ENCODE measurements at places on chromosomes 7 and 10. TPM values are rescaled to one million over a fixed set of nuclear protein-coding genes. Genes with fewer than 3 reads are reported as not detected.
A peak's percentile ranks its signal among the peaks of the same experiment; 100 is the strongest.

- no peak for DNase-seq
- H3K27me3 ChIP-seq: no peaks in the 10 kb centered on the region
- no peak overlapping the region for H3K27ac ChIP-seq
- no peaks in the 10 kb centered on the region for H3K4me1 ChIP-seq
These were observed 716.2 kb upstream of the PHF14 start for GRCh38 chr7:10257438-10257837.

DNA sequence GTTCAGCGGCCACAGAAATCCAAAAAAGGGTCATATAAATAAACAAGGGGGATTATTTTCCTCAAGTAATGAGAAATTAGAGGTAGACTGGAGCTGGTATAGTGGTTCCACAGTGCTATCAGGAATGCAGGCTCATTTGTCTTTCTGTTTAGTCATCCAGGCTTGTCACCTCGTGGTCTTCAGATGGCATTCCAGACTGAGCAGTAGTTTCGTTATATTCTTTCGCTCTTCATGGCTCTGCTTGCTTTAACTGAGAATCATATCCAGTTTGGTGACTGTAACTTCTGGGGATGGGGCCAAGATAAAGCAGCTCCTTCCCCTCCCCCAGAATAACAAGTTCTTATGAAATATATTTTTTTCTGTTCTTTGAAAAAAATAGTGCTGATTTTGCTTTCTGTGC lies 9.5 kb downstream of the ANKIB1 start:
- H3K36me3 ChIP-seq: peaks cover 12% of the 10 kb centered on the region
- no peaks in the 10 kb centered on the region for H3K27me3 ChIP-seq
- DNase-seq: peak; percentile 59
- H3K4me3 ChIP-seq: no peak overlapping the region

Gene ACBD7
- 5.4 TPM for total RNA-seq

Gene VIM
- 506 TPM for total RNA-seq

Gene VIPR2
- total RNA-seq: not detected

- peaks cover 22% of the 10 kb centered on the region for H3K4me1 ChIP-seq
- no peaks in the 10 kb centered on the region for H3K27me3 ChIP-seq
- peak; percentile 25 for DNase-seq
- peak overlapping the region; percentile 51 for H3K4me3 ChIP-seq
These were observed 139.0 kb downstream of the TACC2 start for GRCh38 chr10:122127943-122128342.

DNA sequence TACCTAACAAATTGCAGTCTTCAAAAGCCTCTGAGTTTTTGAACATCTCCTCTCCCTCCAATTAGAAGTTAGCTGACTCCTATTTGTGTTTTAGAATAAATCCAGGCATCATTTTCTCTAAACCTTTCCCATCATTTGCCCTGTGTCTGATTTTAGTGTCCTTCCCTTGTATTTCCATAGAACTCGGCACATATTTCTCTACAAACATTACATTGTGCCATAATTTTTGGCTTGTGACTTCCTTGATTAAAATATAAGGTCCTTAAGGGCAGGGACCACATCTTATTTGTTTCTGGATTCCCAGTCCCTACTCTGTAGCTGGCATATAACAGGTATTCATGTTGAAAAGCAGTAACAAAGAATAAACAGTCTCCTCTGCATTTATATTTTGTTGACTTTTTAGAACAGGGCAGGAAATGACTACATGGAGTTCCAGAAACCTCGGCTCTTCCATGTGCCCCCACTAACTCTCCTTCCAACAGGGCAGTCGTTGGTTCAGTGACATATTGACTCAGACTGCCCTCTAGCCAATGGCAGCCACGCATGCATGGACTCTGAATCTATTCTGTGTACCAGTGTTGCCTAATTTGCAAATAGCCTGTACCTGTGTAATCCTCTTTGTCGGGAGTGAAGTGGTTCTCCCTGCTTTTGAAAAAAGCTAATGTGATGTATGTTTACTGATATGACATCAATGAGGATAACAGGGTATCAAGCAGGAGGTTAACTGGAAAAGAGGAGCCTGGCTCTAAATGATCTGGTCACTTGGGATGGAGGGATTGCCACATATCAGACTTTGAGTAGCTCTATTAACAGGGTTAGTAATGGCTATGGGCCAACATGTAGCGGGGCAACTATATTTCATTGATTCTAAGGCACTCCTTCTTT lies 19.8 kb upstream of the CPN1 start:
- peak; percentile 53 for DNase-seq
- H3K27me3 ChIP-seq: no peaks in the 10 kb centered on the region
- H3K27ac ChIP-seq: no peak overlapping the region
- no peak overlapping the region for H3K4me3 ChIP-seq
- H3K4me1 ChIP-seq: peaks cover 11% of the 10 kb centered on the region
- no peaks in the 10 kb centered on the region for H3K36me3 ChIP-seq

DNA sequence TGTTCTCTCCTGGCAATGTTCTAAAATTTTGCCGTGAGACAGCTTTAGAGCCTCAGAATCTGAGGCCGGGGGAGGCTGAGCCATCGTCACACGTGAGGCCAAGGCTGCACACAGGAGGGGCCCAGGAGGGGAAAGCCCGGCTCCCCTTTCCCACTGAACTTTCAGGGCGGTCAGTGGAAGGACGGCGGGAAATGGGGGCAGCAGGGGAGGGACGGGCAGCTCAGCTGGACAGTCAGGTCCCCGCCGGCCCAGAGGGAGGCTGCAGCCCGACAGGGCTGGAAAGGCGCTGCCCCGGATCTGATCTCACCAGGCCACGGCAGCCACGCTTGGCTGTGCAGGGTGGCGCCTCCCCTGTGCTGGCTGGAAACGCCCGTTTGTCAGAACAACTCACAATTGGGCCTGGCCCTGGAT lies 43.3 kb upstream of the ADGRA1 start:
- no peak for DNase-seq
- H3K27ac ChIP-seq: no peak overlapping the region
- no peaks in the 10 kb centered on the region for H3K36me3 ChIP-seq

DNA sequence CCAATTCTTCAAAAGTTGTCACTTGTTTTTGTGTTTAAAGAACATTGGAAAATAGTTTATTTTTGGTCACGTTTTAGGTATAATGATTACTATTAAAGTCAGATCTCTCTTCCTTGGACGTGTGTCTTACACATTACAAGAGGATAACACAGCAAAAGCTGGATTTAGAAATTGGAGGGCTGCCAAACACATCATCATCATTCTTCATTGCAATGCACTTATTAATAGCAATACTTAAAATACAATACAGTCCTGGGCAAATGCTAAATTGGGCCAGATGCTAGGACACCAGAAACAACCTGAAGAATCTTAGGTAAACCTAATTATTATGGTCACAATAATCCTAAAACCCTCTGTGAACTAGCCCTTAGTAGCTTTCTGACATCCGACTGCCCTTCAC lies 303.6 kb downstream of the DGKB start:
- DNase-seq: peak; percentile 50
- H3K4me1 ChIP-seq: peaks cover 46% of the 10 kb centered on the region
- no peak overlapping the region for H3K4me3 ChIP-seq
- no peaks in the 10 kb centered on the region for H3K36me3 ChIP-seq

DNA sequence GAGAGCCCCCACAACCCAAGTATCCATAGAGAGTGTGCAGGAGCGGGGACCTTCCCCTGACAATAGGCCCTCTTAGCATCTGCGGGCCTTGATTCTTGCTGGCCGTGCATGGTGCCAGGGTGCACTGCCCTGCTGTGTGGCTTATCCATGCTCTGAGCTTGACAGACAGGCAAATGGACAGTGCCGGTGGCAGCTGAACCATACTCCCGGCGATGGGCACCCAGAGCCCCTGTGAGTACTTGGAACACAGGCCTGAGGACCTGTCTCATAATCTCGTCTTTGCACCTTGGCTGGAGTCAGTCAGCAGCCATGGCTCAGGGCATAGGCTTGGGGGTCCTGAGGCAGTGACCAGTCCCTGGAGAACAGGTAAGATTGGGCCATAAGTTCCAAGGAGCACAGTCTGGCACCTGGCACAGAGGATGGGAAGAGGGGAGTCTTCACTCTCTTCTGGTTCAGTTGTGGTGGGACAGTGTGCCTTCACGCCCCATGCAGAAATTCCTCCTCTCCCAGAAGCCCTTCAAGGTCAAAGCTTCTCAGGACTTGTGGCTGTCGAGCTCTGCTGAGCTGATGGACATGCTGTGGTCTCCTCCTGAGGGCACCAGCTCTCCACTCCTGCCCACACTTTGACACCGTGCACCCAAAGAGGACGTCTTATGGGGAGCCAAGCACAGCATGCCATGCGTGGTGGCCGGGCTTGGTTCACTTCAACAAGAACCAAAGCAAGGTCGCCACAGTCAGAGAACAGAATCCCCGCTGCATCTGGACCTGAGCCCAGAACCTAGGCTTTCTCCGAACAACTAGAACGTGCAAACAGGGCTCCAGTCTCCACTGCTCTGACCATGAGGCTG lies 59.4 kb upstream of the CAMK2B start:
- H3K27me3 ChIP-seq: no peaks in the 10 kb centered on the region
- H3K4me1 ChIP-seq: peaks cover 22% of the 10 kb centered on the region

DNA sequence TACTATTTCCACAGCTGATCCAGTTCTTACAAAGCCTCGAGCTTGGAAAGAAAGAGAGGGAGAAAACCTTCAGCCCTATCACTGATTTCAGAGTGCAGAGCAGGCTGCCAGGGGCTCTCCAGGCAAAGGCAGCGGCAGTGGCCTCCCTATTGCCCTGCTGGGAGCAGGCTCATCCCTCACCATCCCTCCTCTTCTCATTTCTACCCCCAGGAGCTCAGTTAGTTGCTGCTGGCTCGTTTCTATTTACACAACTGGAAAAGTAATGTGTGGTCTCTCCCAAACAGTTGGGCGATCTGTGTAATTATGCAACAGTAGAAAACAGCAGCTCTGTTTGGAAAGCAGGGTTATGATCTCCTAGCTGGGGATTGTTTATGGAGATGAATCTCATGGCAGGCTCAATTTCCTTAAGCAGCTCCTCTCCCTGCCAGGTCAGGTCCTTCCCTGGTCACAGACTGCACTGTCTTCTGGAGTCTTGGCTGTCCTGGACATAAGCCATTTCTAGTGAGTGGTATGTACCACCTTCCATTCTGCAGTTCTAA lies 28.7 kb upstream of the TNS3 start:
- no peaks in the 10 kb centered on the region for H3K36me3 ChIP-seq
- no peak overlapping the region for H3K4me3 ChIP-seq
- no peak overlapping the region for H3K27ac ChIP-seq

- no peaks in the 10 kb centered on the region for H3K4me1 ChIP-seq
- H3K27ac ChIP-seq: no peak overlapping the region
- H3K36me3 ChIP-seq: no peaks in the 10 kb centered on the region
These were observed 20.2 kb upstream of the CYREN start for GRCh38 chr7:135190703-135191102.

- H3K27me3 ChIP-seq: no peaks in the 10 kb centered on the region
- no peak overlapping the region for H3K27ac ChIP-seq
- H3K36me3 ChIP-seq: no peaks in the 10 kb centered on the region
These were observed 23.0 kb downstream of the SMKR1 start for GRCh38 chr7:129525225-129525862.

- H3K27ac ChIP-seq: no peak overlapping the region
- H3K27me3 ChIP-seq: no peaks in the 10 kb centered on the region
- DNase-seq: no peak
- H3K36me3 ChIP-seq: no peaks in the 10 kb centered on the region
These were observed 422.8 kb downstream of the DPP6 start for GRCh38 chr7:154474903-154475520.

DNA sequence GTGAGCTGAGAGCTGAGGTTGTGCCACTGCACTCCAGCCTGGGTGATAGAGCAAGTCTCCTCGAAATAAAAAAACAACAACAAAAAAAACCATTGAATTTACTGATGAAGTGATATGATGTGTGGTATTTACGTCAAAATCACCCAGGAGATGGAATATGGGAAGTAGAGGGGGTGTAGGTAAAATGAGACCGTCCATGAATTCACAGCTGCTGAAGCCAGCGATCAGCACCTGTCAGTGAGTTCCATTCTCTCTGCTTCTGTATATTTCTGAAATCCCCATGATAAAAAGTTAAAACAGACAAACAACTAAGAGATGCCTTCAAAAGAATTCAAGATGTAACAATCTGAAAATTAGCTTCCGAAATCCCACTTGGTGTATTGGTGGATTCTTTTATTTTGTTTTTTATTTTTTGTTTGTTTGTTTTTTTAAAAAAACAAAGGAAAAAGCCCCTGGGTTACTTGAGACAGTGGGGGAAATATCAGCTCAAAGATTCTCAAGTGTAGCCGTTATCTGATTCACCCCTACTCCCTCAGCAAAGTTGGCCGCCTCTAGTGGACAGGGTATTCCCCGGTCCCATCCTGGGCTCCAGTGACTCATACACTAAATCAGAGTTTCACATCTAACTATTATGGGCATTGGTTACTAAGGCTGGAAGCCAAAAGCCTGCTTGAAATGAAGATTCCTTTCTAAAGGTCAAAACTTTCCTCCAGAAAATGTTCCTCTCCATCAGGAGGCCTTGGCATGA lies 76.4 kb downstream of the MAP3K8 start:
- H3K36me3 ChIP-seq: no peaks in the 10 kb centered on the region
- no peaks in the 10 kb centered on the region for H3K27me3 ChIP-seq
- H3K4me1 ChIP-seq: peaks cover 7% of the 10 kb centered on the region
- DNase-seq: peak; percentile 71
- H3K27ac ChIP-seq: peak overlapping the region; percentile 7
- H3K4me3 ChIP-seq: no peak overlapping the region

DNA sequence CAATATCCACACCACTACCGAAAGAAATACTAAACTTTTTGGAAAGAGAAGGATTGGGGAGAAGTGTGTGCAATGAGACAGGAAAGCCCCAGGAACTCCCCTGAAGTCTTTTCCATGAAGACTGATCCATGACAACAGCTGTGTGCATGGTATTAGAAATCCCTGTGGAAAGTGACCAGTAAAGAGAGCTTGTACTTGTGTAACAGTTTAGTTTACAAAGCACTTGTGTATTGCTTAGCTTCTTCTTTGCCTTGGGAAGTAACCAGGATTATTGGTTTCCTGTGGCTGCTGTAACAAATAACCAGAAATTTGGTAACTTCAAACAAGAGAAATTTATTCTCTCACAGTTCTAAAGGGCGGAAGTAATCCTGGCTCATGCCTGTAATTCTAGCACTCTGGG lies 18.8 kb downstream of the TFAM start:
- H3K27ac ChIP-seq: no peak overlapping the region
- peaks cover 16% of the 10 kb centered on the region for H3K4me1 ChIP-seq
- no peaks in the 10 kb centered on the region for H3K27me3 ChIP-seq
- no peak overlapping the region for H3K4me3 ChIP-seq
- no peaks in the 10 kb centered on the region for H3K36me3 ChIP-seq

DNA sequence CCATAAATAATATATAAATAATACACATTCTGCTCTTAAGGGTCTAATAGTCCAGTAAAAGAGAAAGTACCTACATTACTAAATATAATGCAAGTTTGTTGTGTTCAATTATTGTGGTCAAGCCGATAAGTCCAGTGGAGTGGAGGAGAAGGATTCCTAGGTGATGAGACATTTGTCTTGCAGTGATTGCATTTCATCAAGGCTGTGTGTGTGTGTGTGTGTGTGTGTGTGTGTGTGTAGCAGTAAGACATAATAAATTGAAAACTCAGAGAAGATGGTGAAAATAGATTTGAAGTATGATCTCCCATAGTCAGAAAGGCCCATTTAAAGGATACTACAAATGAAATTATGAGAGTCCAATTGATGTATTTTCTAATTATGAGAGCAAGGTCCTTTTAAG lies 192.5 kb upstream of the SEMA3C start:
- H3K36me3 ChIP-seq: no peaks in the 10 kb centered on the region
- no peaks in the 10 kb centered on the region for H3K27me3 ChIP-seq
- DNase-seq: peak; percentile 66
